ENCODE measurements at places on chromosomes 2 and 18.

DNA sequence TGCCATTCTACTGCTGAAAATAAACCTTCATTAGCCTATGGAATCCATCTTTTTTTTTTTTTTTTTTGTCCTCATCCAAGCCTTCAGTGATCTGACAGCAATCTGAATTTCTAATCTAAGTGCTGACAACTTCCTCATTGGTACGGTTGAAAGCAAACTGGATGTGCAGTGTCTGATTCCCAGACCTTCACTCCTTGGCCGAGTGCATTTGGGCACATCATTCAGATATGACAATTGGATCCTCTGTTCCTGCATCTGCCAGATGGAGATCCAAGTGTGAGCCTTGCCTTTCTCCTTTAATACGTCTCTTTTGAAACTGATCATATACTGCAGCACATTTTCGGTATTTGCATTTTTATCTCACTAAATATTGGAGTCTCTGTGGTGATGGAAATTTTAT is 713.1 kb downstream of the DCDC2C start:
- ATAC-seq = no peak

- no peak for ATAC-seq
Measured at GRCh38 chr2:29450596-29451222, 335.5 kb downstream of the CLIP4 start.

DNA sequence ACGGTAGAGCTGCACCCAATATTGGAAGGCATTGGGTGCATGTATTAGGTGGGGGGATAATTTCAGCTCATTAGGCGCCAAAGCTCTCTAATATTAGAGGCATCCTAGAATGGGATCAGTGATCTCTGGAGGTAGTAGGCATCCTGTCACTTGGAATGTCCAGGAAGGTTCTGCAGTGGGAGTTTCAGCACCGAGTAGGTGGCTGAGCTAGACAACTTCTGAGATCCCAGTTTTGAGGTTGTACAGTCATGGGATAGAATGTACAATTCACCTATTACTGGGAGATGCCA is 210.9 kb downstream of the MYCN start:
- no peak for ATAC-seq

- ATAC-seq = peak; percentile 62
Measured at GRCh38 chr2:25794544-25795276, 83.6 kb downstream of the ASXL2 start.

- no peak for ATAC-seq
Measured at GRCh38 chr18:31482051-31482450, 15.9 kb upstream of the DSG2 start.

- peak; percentile 38 for ATAC-seq
Measured at GRCh38 chr18:69916412-69916811, 31.3 kb downstream of the CD226 start.

GRCh38 chr2:238379096-238379810 is 47.5 kb upstream of the ASB1 start:
- peak; percentile 45 for ATAC-seq

DNA sequence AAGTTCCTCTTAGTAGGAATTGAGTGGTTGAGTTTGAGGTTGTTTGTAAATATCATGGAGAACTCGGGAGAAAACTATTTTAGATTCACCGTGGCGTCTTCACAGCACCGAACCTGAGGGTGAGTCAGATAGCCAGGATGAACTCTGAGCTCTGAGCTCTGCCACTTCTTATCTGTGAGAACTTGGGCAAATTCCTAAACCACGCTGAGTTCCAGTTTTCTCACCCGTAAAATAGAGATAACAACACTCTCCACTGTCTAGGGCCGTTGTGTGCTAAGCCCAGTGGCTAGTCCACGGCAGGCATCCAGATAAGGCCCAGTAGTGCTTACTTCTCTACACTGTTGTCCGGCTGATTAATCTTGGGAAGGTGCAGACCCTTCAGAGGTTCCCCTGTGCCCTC is 7.0 kb downstream of the KIF5C start:
- ATAC-seq = no peak

DNA sequence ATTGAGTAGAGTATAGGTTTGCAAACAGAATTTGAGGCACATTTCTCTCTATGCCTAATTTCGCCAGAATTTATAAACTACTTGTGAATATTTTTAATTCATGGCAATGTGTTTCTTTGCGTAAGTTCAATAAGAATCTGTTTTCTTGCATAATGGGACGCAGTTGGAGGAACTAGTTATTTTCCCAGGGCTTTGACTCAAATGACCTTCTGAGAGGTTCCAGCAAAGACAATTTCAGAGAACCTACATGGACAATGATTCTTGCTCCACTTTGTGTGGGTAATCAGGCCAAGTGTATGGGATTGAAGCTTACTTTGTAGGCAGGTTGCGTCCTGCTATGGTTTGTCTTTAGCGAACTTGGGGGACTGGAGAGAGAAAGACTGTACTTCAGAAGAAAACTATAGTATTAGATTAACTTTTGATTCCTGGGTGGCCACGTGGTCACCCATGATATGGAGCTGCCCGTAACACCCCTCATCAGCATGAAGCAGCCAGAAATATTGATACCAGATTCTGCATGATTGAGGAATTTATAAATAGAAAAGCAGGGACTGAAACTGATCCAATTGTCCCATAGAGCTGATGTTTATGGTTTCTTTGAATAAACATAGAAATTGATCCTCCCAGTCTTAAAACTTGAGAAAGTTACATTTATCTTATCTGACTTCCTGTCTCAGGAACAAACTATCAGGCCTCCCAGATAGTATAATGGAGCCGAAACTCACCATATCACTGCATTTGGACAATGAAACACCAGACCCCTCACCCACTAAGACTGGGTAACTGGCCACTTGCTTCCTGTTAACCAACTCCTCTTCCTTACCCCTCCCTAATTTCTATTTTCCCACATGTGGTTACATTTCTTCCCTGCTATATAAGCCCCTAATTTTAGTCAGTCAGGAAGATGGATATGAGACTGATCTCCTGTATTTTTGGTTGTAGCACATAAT is 815.3 kb upstream of the HS6ST1 start:
- no peak for ATAC-seq

DNA sequence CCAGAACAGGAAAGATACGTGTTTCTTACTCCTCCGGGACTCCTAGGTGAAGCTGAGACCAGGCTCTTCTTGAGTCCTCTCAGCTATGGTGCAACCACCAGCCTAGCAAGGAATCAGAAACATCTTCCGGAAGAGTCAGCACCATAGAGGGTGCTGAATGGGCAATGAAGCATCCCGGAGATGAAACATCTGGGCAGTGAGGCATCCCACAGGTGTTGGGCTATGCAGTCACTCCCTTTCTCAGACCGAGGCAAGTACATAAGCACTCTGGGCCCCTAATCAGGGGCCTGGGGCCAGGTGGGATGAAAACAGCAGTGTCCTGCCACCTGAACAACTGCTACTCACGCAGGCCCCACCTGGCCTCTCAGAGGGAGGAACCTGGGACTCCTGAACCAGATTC is 1.4 kb upstream of the CAPN10 start:
- ATAC-seq = no peak

DNA sequence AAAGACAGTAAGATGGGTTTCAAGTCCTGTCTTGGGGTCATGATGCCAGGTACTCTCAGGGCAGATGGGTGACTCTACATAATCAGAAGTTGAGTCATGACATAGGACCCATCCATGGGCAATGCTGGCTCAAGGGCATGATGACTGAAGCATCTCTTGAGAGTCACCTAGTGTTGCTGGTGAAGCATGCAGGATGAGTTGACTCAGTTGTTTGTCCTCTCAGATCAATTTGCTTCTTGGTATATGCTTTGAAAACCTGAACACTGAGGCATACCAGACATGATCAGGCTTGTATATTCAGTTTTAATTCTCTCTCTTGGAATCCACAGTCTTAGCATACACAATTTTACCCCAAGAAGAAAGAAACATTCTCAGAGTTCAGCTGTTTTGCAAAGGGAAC is 658.9 kb upstream of the NXPH2 start:
- ATAC-seq = no peak

DNA sequence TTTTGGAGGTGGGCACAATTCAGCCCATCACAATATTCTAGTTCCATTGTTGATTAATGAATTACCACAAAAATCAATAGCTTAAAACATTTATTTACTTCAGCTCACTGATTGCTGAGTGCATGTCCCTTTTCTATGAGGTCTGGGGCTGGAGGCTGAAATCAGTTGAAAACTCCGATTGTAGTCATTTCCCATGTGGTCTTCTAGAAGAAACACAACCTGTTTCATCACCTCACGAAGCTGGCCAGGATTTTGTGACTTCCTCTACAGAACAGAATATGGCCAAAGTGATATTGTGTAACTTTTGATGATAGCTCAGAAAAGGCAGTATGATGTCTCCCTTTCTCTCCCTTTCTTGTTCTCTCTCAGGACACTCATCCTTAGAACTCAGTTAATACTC is 44.1 kb upstream of the CYRIA start:
- no peak for ATAC-seq

GRCh38 chr18:56977771-56978170 is 169.1 kb upstream of the BOD1L2 start:
- no peak for ATAC-seq

DNA sequence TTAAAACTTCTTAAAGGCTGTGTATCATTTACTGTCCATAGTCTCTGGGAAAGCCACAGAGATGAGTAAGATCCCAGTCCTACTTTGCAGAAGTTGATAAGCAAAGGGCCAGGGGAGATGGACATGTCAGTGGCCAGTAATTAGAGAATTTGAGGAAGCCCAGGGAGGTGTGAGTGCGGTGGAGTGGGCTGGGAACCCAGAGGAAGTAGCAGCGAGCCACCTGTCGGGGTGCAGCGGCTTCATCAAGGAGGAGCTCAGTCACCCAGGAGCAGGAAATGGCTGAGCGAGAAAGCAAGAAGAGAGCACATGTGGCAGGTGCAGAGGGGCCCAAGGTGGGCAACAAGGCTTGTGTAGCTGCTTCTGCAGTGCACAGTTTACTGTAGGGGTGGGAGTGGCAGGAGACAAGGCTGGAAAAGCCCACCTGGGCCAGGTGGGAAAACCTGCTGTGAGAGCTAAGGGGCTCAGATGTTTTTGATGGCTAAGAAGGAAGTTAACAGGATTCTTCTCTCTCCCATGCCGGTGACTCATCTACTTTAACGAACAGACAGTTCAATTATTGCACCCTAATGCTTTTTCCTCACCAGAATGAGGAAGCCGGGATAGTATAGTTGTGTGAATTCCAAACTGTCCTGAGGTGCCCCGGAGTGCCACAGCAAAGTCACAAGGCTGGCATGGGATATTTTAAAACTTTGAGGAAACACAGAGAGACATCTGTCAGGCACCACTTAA is 34.8 kb upstream of the MGAT5 start:
- no peak for ATAC-seq

DNA sequence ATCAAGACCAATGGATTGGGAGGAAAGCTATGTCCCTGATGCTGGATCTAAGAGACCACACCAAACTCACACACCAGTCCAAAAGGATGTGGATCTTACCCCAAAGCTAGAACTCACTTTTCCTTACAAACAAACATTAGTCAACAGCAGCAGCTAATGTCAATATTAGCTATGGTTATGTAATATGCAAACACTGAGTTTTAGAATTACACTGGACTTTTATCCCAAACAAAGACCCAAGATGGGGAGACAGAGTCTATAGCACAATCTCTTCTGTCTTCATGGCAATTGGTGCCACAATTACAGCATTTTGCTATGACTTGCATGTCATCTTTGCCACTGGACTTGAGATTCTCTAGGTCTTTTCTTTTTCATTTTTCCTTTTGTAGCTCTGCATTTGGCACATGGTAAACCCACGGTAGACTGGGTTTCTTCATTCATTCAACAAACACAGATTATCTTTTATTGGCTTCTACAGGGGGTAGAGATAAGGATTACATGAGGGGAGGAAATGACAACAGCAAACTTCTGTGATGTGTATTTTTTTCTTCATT is 59.0 kb downstream of the SPRED2 start:
- ATAC-seq = no peak

DNA sequence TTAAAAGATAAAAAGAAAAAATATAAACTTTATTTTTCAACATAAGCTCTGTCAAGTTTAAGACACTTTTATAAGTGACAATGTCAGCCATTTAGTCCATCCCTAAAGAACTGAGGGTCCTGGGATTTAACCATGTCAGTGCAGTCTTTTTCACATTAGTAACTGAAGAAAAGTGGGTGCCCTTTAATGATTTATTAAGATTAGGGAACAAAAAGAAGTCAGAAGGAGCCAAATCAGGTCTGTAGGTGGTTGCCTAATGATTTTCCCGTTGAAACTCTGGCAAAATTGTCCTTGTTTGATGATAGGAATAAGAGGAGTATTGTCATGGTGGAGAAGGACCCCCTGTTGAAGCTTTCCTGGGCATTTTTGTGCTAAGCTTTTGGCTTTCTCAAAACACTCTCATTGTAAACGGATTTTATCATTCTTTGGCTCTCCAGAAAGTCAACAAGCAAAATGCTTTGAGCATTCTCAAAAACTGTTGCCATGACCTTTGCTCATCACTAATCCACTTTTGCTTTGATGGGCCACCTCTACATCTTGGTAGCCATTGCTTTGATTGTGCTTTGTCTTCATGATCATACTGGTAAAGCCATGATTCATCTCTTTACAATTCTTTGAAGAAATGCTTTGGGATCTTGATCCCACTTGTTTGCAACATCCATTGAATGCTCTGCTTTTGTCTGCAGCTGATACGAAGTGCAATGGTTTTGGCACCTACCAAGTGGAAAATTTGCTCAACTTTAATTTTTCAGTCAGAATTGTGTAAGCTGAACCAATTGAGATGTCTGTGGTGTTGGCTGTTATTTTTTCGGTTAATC is 22.0 kb downstream of the TSPYL6 start:
- ATAC-seq = no peak

DNA sequence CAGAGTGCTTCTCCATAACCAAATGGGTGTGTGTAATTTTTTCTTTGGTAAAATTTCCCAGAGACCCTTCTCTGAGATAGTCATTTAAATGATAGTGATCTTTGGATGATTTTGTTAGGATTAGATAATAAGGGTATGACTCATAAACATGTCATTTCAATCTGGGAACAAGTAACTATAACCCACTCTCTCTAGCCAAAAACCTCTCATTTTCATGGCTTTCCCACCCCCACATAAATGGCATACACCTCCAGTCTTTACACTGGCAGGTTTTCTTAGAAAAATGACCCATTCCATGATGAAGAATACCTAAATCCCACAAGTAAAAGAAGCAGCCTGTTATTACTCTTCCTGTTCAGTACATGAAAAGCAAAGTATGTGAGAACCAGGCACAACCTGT is 572.0 kb upstream of the ZEB2 start:
- ATAC-seq = no peak
